Cerebellum (tissue), 4 donors: ENCODE measurements at places on chromosomes 6 and 20. TPM values are rescaled to one million over a fixed set of nuclear protein-coding genes. Genes with fewer than 3 reads are reported as not detected.
A peak's percentile ranks its signal among the peaks of the same experiment; 100 is the strongest.

Gene ULBP2
- total RNA-seq: 3.2 TPM

Gene PPP1R14C
- total RNA-seq: 30.2 TPM

Gene COL10A1
- 0.09 TPM for total RNA-seq

Gene PDYN
- total RNA-seq: 0.45 TPM

Gene SPEF1
- 1.00 TPM for total RNA-seq

Gene OR2H2
- not detected for total RNA-seq

Gene TMEM217
- 1.00 TPM for total RNA-seq

- DNase-seq: peak; percentile 46
These were observed 797 bp downstream of the SMIM13 start for GRCh38 chr6:11094411-11094851.

DNA sequence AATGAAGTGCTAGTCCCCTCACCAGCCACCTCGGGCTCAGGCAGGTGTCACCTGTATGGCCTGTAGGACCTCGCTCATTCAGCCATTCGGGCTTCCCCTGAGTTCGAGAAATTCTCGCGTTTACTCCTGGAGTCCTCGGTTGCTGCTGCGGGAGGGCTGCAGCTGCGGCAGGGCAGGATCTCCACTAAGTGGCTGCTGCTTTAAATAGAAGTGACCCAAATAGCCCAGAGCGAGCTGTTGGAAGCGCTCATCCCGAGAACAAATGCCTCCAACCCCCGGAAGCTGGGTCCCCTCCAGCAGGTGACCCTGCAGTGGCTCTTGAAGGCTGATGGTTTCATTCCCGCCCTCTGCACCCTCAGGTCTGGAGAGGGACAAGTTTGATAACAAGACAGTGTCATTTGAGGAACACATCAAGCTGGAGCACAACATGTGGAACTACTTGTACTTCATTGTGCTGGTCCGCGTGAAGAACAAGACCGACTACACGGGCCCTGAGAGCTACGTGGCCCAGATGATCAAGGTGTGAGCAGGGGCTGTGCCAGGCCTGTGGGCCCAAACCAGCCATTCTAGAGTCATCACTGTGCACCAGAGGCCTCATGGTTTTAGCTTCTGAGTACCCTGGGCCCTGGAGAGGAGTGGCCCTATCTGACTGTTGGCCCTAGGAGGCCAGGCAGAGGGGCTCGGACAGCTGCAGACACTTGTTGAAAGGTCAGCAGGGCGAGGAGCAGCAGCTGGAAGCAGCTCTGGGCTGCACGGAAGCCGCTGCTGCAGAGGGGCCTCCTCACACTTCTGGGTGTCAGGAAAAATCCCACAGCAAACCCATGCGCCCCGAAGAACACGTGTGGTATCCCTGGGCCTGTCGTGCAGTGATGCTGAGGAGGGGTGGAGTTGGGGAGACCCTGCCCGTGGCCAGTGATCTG, 18.1 kb downstream of the UQCC2 start:
- DNase-seq: no peak

- no peak for DNase-seq
These were observed 170.6 kb downstream of the LY86 start for GRCh38 chr6:6758915-6759654.

GRCh38 chr6:4879741-4880275, 103.6 kb downstream of the CDYL start:
- no peak for DNase-seq

DNA sequence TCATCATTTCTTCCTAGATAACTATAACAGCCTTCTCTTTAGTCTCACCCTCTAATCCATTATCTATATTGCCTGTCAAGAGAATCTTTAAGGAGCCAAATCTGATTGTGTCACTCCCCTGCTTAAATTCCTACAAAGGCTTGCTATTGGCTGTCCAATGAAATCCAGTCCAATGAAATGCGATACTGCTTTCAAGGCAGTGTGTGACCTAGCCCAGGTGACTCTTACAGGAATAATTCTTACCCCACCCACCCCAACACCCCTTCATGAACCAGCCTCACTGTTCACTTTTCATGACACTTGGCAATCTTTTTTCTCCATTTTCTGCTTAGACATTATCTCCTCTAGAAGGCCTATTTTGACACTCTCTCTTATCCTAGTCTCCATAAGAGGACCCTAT, 163.3 kb upstream of the MARCKS start:
- DNase-seq: no peak

DNA sequence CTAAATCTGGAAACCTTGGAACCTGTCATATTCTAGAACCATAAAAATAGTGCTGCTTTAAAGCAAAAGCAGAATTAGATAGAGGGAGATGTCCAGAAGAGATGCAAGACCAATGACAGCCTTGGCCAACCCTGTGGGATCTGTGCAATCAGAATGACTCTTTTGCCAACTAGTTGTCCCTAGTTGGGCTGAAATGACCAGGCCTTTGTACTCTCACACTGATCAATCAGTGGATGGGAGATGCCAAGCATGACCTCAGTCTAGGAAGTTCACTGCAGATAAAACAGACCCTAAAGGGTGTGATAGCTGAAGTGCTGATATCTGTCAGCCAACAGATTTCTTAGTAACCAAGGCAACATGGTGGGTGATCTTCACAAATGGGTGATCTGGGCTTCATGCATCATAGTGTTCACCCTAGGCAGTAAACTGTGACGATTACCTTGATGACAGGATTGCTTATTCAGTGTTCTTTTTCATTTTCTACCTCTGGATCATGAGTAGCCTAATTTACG, 52.1 kb downstream of the BCKDHB start:
- DNase-seq: no peak

- no peak for DNase-seq
These were observed 17.4 kb upstream of the MPC1 start for GRCh38 chr6:166400181-166400580.

DNA sequence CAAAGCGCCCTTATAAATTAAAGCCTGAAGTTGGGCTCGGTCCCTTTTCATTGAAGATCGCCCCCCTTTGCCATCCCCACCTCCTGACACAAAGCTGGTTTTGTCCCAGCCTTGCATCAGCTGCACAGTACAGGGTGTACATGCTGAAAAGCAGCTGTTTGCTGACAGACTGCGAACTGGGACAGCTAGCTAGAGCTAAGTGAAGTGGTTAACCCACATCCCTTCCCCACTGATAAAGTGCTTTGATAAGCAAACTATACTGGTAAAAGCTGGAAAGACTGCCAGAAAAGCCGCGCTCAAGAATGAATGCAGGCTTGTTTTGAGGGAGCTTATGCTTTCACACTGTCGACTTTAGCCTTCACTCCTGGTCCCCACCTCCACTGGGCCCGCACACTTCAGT, 207.3 kb downstream of the GMDS start:
- no peak for DNase-seq

DNA sequence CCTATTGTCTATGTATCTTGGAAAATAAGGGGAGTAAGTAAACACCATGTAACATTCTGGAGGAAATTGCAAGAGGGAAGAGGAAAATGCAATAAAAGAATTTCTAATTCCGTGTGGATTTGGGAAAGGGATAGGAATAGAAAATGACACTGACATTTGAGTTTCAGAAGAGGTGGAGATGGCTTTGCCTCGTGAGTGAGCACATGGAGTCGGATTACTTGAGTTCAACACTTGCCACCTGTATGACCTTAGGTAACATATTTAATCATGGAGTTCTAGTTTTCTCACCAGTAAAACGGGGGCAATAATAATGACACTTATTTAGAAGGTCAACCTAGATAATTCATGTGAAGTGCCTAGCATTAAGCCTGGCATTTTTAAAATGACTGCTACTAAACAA, 10.8 kb upstream of the PBOV1 start:
- no peak for DNase-seq

- DNase-seq: no peak
These were observed 686.9 kb upstream of the MAP3K7 start for GRCh38 chr6:91273729-91274128.

DNA sequence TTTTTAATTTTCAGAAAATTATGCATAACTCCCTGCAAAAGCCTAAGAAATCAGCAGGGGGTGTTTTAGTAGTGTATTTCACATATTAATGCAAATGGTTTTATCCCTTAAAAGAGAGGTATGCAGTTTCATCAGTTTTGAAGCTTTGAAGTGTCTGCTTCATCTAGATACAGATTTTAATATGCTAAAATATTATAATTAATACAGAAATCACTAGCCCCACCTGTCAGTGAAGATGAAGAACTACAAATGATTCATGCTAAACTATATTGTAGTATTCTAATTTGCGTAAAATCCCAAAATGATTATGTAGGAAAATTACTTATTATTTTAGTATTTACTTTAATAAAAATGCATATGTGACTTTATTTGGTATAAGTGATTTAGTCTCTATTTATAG, 2.9 kb upstream of the TFB1M start:
- DNase-seq: no peak

DNA sequence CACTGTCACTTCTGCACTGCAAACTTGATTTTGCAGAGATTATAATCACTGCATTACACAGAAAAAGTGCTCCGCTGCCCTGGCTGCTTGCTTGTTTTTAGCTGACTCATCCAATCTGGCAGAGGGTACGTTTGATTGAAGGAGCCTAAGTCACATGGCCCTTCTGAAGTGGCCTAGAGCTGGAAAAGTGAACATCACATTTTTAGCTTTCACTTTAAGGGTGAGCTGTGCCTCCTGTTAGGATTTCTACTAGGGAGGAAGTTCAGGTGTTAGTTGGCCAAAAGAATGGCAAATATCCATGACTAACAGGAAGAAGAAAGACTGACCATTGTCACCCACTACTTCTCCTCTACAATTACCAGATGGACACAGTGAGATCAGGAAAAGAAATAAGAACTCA, 889.1 kb upstream of the MAP3K7 start:
- DNase-seq: no peak

DNA sequence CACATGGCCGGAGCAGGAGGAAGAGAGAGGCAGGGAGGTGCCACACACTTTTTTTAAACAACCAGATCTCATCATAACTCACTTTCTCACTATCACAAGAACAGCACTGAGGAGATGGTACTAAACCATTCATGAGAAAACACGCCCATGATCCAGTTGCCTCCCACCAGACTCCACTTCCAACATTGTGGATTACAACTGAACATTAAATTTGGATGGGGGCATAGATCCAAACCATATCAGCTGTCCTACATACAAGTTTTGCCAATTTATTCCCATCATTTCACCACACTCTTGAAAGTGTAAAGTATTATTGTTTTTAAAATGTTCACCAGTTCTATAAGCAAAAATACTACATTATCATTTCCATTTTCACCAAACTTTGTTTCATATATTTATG, 33.9 kb upstream of the VGLL2 start:
- DNase-seq: no peak

GRCh38 chr6:153001767-153002612, 519 bp downstream of the MTRF1L start:
- DNase-seq: peak; percentile 13

GRCh38 chr20:40868551-40869217, 159.9 kb upstream of the TOP1 start:
- DNase-seq: peak; percentile 17

GRCh38 chr6:22249711-22250350, 47.0 kb downstream of the PRL start:
- no peak for DNase-seq
